Heart right ventricle (tissue), 16 donors: ENCODE measurements at places on chromosomes 11 and 22. TPM values are rescaled to one million over a fixed set of nuclear protein-coding genes. Genes with fewer than 3 reads are reported as not detected.

DNA sequence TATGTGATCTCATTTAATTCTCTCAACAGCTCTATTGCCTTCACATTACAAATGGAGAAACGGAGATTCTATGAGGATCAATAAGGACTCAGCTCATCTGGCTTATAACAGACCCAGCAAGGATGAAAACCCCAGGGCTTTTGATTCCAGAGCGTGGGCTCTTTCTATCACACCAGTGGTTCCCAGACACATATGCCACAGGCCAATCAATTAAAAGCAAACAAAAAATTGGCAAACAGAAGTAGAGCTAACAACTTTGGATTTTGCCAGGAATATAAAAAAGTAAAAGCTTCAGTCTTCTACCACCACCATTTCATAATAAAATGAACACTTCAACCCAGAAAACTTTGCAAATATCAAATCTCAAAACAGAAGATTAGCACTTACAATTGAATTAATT lies 71.1 kb upstream of the FAT3 start:
- DNase-seq = no peak

- DNase-seq = peak; percentile 96
Observed at GRCh38 chr11:65498977-65499712, at the start of gene MALAT1. Gene MALAT1, plus strand, starts transcription at chr11:65499045.

- DNase-seq = no peak
Observed at GRCh38 chr11:9266132-9266736, 1.1 kb upstream of the DENND5A start.

DNA sequence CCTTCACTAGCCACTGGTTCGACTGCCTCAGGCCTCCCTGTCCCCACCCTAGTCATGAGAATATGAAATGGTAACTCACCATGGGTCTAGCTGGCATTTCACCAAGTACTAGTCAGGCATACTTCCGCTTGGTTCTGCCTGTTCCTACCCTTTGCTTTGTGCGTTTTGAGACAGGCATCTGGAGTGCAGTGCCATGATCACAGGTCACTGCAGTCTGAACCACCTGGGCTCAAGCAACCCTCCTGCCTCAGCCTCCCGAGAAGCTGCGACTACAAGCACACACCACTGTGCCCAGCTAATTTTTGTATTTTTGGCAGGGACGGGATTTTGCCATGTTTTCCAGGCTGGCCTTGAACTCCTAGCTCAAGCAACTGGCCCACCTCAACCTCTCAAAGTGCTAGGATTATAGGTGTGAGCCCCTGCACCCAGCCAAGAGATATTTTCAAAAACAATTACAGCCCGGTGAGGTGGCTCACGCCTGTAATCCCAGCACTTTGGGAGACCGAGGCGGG lies 14.1 kb downstream of the HRAS start:
- DNase-seq = no peak

DNA sequence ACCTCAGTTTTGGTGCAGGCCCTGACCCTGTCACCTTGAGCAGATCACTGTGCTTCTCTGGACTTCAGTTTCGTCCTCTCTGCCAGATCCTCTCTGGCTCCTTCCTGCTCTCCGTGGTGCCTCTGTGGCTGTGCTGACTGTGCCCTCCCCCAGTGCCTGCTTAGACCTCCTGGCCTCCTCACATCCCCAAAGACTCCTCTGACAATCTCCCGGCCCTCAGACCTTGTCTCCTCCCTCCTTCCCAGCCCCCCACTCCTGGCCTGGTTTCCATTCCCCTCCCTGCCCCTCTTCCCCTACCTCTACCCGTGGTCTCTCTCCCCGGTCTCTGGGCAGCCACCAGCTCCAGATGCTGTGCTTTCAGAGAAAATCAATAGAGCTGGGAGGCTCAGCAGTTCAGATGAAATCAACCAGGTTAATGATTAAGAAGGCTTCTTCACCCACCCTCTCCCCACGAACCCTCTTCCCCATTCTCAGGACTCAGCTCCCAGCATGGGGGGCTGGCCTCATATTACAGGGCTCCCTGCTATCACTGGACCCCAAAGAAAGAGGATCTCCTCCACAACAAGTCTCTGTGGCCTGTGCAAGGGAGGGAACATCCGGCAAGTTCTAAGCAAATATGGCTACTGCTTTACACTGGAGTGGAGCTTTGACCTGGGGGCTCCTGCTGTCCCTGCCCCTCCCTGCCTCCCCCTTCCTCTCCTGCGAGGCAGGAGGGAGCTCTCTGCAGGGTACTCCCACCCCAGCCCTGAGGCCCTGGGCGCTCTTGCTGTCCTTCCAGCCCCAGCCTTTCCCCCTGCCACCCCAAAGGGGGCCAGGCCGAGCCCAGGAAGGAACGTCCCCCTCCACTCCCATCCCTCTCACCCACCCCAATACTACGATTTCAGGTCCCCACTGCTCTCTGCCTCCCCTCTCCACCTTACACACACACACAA lies 8.5 kb downstream of the BACE1-AS start:
- DNase-seq = no peak

Gene GRK2
- 42.8 TPM for total RNA-seq

GRCh38 chr11:121105063-121105480 lies 4.0 kb downstream of the TECTA start:
- DNase-seq = peak; percentile 50

DNA sequence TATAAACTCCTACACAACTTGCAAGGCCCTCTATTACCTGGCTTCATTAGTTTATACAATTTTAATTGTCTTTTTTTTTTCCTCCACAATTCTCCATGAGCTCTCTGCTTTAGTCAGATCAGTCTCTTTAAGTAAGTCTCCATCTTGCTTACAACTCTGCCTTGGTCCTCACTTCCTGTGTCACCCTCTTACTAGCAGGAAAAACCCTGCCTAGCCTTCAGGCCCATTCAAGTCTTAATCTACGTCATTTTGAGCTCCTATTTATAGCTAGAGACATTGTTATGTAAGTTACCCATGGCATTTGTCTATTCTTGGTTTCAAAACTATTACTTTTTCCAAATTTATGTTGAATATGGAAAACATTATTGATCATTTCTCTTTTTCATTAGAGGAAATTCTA lies 177.4 kb downstream of the SBF2 start:
- no peak for DNase-seq

GRCh38 chr22:36616682-36617081 lies 86.9 kb downstream of the CACNG2 start:
- DNase-seq = no peak

DNA sequence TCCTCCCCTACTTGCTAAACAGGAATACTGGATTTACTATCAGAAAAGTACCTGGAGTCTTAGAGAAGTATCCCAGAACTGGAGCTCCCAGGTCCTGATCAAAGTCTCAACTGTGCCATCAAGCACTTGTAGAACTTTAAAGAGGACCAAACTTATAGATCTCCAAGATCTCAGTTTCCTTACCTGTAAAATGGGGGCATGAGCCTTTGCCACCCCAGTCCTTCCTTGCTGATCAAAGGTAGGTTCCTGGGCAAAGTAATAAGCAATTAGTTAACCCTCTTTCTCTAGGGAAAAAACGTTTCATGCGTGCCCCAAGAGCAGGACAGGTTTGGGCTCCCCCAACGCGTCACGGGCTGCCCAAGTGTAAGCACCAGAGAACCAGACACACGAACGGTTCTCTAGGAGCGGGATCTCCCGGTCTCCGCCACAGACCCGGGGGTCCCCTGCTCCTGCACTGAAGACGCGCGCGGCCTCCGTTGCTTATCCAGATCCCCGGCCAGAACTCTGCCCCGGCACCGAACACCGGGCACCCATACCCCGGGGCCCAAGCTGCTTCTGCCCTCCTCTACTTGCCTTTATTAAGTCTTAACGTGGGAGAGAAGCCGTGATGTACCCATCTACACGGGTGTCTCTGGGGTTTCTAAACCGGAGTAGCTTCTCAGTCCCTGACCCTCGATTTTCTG lies 505 bp downstream of the ZNF214 start:
- peak; percentile 13 for DNase-seq

- DNase-seq = no peak
Observed at GRCh38 chr11:69209421-69210309, 53.9 kb downstream of the SMIM38 start.

DNA sequence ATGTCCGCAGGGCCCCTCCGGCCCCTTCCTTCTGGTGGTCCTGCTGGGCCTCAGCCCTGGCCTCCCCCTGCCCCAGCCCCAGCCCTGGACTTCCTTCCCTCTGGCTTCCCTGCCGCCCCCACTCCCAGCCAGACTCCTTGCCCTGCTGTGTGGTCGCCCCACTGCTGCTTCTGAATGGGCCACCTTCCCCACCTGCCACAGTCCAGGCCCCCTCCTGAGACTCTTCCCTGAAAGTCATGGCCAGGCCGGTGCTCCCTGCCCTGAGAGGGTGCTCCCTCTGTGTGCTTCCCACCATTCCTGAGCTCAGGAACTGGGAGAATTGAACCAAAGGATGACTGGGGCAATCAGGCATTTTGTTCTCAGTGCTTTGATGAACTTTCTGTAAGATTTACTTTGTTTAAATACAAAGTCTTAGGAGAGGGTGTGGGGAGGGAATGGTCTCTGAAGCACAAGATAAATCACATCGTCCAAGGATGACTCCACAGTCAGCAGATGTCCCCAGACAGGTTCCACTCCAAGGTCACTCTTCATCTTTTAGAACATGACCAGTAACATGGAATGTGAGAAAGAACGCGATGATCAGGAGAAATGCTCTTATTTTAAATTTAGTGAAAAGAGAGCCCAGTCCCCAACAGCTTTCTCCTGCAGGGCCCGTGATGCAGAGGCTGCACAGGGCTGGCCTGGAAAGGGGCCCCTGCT lies 774 bp downstream of the APOBEC3D start:
- no peak for DNase-seq

- no peak for DNase-seq
Observed at GRCh38 chr11:32918427-32918826, 25.8 kb downstream of the QSER1 start.

Gene ANO5
- total RNA-seq = 60.3 TPM
